Stimulated activated CD4-positive, alpha-beta T cell treated with anti-CD3 and anti-CD28 coated beads, Interleukin-2, amount 100 ng/mL, for 24 hours (primary cell): ENCODE measurements at places on chromosomes 6 and 20.

DNA sequence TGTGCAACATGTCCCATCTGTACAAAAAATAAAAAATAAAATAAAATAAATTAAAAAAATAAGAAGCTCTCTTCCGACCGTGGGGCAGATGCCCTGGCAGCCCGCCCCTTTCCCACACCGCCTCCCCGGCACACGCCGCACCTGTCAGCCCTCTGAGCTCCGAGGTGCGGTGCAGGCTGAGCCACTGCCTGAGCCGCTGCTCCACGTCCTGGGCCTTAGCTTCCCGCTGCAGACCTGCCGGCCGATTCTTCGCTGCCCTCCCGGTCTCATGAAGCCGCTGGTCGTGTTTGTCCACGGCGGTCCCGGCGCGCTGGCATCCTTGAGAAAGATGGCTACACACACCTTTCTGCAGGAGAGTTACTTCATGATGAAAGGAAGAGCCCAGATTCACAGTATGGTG lies 10.7 kb upstream of the CLPSL2 start:
- no peak for DNase-seq

- DNase-seq, result peak; percentile 100
These were observed at the start of gene NFYA for GRCh38 chr6:41072836-41073202. TSS of gene NFYA (plus strand) at chr6:41072974. CDS start at chr6:41079090, 6,116 bp downstream.

- DNase-seq, result no peak
These were observed 14.3 kb downstream of the ID4 start for GRCh38 chr6:19851241-19852089.

DNA sequence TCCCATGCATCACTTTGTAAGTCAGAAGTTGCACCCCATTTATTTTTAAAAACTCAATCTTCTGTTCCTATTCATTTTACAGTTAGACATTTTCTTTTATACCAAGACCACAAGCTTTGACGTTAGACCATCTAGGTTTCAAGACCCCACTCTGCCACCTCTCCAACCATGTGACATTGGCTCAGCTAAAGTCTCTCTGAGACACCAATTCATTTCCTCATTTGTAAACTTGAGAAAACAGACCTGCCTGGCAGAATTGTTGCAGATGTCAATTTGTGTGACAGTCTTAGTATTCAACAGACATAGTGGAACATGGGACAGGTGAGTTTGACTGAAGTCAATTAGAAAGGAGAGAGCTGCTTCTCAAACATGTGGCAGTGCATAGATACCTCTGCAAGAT lies 55.6 kb upstream of the CSE1L start:
- no peak for DNase-seq

GRCh38 chr6:1609041-1609647 lies 571 bp upstream of the FOXC1 start:
- DNase-seq, result no peak

DNA sequence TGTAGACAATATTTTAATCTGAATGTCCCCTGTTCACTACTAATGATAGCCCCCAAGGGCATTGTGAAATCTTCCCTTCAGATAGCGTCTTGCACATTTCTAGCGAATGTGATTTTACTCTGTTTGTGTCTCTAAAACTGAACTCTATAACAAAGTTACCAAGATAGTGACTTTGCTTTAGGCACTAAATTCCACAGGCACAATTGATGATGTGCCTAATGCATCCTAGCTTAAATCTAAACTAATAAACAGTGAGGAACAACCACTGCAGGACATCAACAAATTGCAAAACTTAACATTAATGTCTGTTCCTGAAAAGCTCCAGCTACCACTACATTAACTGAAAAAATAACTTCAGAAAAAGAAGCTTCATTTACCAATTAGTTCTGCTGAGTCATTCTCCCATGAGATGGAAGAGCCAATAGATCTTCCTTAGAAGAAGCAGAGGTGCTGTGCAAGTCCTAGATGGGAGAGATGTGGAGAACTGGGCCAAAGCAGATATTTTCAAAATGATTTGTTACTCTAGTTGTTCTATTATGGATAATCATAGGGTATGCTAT lies 1065.0 kb downstream of the EPHA7 start:
- DNase-seq, result no peak

- no peak for DNase-seq
These were observed 24.9 kb downstream of the SESN1 start for GRCh38 chr6:109069746-109070145.
